ENCODE measurements at places on chromosomes 1 and 21.

GRCh38 chr1:203269654-203270020 is 35.7 kb upstream of the BTG2 start:
- DNase-seq, result no peak

DNA sequence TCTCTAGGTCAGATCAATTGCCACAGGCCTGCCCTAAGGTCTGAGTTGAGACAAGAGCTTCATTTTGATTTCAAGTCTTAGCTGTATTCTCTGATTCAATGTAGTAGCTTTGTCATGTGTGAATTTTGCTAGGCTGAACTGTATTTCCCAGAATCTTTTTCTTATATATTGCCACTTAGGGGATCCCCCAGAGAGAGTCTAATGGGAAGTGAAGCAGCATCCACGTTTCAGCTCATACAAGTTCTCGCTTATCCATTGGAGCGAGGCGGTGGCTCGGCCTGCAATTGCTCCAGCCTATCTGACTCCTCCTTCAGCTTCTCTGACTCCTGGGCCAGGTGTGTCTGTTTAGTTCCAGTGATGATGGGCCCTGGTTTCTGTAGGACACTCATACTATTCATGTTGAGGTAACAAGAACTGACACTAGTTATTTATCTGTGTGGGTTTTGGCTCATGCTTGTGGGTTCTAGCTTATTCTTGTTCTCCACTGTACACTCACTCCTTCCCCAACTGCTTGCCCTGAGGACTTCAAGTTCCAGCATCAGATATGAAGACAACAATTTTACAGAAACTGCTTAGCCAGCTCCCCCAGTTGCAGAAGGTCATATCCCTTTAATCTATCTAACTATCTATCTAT is 48.2 kb downstream of the TBX19 start:
- DNase-seq, result no peak

DNA sequence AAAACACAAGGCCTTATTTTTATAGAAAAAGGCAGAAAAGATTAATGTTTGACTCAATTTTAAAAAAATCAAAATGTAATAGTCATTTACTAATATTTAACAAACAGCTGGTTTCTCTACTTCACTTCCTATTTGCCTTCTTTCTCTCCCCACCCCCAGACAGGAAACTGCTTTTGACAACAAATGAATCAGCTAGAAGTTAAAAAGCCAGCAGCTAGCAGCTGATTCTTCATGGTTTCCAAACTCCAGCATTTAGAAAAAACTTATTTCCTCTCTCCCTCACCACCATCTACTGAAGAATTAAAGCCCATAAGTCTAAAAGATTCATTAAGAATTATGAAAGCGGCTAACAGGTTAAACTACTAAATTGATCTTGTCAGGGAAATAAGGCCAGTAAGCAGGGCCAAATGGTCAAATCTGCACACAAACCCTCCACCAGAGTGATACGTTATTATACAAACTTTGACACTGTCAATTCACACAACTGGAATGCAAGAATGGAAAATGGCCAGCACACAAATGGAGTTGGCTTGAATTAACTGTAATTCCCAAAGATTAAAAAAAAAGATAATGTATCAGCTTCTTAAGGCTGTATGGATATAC is 4.0 kb downstream of the WDR26 start:
- DNase-seq, result no peak

DNA sequence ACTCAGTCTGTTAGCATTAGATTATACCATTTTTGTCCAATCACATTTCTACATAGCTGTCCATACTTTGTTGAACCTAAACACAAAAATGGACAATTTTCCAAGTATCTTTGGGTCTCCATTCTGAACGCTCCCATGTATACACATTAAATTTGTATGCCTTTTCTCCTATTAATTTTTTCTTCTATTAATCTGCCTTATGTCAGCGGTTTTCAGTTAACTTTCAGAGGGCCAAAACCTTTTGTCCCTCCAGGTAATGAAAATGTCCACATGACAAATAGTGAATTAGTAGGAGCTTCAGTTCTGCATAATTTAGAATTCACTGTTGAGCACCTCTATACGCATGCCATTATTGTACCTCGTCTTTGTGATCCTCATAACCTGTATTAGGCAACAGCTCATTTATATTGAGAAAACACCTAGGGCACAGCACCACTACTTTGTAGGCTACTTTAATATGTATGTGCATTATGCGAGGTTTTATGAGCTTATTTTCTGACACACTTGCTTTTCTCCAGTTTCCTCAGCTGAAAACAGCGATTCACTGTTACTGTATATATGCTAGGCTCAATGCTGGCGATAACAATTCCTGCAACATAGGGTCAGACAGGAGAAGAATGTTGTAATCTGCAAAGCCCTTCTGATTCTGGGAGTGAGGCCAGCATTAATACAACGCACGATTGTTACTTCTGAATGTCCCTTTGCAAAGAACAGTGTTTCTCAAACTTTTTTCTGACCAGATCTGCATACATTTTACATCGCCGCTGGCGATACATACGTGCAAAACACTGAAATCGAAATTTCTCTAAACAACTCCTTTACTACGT is 1.1 kb upstream of the ABCD3 start:
- DNase-seq, result no peak

- no peak for DNase-seq
Observed at GRCh38 chr1:35650416-35650815, 9.1 kb upstream of the PSMB2 start.

- DNase-seq, result no peak
Observed at GRCh38 chr1:33464552-33464951, 7.9 kb upstream of the ZSCAN20 start.

DNA sequence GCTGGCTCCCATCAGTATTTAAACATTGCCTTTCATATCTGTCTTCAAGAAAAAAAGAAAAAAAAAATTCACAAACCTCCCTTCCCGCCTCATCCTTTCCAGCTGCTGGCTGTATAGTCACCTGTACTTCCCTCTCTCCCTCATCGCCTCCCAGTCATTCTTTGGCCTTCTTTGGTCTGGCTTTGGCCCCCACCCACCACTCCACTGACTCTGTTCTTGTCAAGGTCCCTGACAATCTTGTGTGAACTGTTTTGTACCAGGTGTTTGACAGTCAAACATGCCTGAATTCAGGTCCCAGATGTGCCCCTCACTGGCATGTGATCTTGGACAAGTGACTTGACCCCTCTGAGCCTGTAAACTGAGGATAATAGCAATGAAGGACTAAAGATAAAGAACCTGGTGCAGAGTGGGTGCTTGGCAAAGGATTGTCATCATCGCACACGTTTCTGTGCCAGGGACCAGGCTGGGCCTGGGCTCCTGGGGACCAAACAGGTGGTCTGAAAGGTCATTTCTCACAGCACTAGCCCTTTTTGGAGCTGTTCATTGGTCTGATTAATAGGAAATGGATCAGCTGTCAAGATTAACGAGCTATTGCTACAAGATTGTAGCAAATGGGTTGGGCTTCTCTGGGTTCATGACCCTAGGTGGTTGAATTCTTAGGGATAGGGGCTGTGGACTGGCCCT is 21.5 kb downstream of the PTPRF start:
- DNase-seq, result no peak

- DNase-seq, result no peak
Observed at GRCh38 chr1:20698195-20698910, 19.5 kb downstream of the KIF17 start.

GRCh38 chr1:205751036-205751651 is 1.2 kb upstream of the NUCKS1 start:
- no peak for DNase-seq

- no peak for DNase-seq
Observed at GRCh38 chr1:105785021-105785420, 1271.5 kb upstream of the PRMT6 start.
